ENCODE measurements at places on chromosomes 11 and 22. TPM values are rescaled to one million over a fixed set of nuclear protein-coding genes. Genes with fewer than 3 reads are reported as not detected.

CRYBA4 gene
- total RNA-seq = not detected

NXPE1 gene
- total RNA-seq = not detected

CD3D gene
- total RNA-seq = 1.6 TPM

SOX6 gene
- 16.9 TPM for total RNA-seq

HOATZ gene
- total RNA-seq = not detected

GRAP2 gene
- 1.2 TPM for total RNA-seq

KCNQ1 gene
- total RNA-seq = 49.7 TPM

SLC17A6 gene
- total RNA-seq = not detected

FAM180B gene
- not detected for total RNA-seq

TSKU gene
- 11.1 TPM for total RNA-seq

EHF gene
- total RNA-seq = 2.7 TPM

KDM4F gene
- not detected for total RNA-seq

GSC2 gene
- total RNA-seq = not detected

POU2AF1 gene
- 0.62 TPM for total RNA-seq

DNAJB13 gene
- total RNA-seq = not detected

IL17REL gene
- not detected for total RNA-seq

RABL2B gene
- 6.7 TPM for total RNA-seq

GRM5 gene
- total RNA-seq = not detected

EFCAB6 gene
- total RNA-seq = 1.5 TPM

KCNA4 gene
- 1.2 TPM for total RNA-seq

CASP12 gene
- total RNA-seq = not detected

C11orf86 gene
- total RNA-seq = not detected

CRYBB3 gene
- not detected for total RNA-seq

POGLUT3 gene
- total RNA-seq = 11.0 TPM

GAB4 gene
- total RNA-seq = not detected

IL10RA gene
- total RNA-seq = 6.0 TPM

OR4A16 gene
- not detected for total RNA-seq

Measured in left ventricle myocardium superior (tissue), 1 donor.